ENCODE measurements at places on chromosomes 1 and 21.

- no peak for DNase-seq
Measured at GRCh38 chr1:100612540-100612939, 74.6 kb downstream of the GPR88 start.

DNA sequence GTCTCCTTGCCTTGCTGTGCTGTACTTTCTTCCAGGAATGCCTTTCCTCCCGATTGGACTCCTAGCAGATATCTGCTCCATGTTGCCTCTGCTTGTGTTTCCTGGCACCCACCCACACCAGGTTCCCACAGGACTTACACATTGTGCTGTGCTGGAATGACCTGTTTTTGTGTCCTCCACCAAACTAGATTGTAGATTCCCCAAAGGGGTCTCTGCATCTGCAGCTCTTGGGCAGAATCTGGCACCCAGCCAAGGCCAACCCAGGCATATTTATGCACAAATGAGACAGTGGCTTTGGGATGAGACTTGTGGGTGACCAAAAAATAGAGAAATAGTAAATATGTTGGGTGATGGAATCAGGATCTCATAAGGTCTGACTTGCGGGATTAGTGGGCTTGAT, 278.2 kb downstream of the RRAGC start:
- DNase-seq: no peak

DNA sequence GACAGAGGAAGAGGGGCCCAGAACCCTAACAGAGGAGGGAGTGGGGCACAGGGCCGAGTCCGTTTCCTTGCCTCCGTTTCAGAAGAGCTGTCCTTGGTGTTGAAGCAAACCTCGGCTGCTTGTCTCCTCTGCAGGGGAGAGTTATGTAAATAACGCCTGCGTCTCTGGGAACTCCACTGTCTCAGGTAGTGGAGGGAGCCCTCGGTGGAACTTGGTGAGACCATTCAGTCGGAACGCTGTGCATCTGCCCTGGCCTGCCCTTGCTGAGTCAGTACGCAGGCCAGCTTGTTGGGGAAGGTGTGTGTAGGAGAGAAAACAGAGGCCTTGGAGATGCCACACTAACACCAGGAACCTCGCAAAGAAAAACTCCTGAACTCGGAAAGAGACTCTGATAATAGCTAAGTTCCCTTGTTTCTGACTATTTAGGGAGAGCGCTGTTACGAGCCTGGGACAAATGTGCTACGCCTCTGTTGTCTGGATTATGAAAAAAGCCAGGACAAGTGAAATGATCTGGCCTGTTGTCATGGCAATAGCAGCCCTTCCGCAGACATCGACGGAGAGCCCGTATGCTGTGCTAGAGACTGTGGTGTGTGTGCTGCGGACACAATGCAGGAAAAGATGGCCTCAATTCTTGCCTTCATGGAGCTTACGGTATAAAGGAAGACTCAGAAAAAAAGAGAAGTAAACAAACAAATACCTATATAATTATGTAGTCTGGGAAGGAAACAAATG, 94.6 kb upstream of the AKT3 start:
- no peak for DNase-seq

DNA sequence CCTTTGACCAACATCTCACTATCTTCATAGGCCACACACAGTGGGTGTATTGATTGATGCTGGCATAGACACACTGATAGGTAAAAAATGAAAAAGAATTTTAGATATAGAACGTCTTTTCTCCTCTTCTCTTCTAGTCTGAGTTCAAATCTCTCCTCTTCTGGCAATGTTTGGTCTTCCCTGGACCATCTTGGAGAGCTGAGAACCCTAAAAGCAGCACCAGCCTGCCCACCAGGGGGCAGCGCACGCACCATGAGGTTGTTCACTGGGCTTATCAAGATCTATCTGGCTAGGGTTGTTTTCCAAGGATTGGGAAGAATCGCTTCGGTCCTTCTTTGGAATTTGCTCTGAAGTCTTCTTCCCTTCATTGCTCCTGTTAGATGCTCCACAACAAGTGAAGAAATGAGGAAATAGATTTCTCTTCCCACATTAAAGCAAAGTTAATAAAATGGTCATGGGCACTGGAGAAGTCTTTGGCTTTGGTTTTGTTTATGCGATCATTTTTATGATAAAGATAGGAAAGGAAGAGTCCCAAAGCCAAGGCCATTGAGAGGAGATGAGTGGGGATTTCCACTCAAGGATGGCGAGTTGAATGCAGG, 104.0 kb upstream of the OLIG2 start:
- DNase-seq: peak; percentile 40

GRCh38 chr1:18954270-18955071, 2.0 kb downstream of the IFFO2 start:
- no peak for DNase-seq

DNA sequence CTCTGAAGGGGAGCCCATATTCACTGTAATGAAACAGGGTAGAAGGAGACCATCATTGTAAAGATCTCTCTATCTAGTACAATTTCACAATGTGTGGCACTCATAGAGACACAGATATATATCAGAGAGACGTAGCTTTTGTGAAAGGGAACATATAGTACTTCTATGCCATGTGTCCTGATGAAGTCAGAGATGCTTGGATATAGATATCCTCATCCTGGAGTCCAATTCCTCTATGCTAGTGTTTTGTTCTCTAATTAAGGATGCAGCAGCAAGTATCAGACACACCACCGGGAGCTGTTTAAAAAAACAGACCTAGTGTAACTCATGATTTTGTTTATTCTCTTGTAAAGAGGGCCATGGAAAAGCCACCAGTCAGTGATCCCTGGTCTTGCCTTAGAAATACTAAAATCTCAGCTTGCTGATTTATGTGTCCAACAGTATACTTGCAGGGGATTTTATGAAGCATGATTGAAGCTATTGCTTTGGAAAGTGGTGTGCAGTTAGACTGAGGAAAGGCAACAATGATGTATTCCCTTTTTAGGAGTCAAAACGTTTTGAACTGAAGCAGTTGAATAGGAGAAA, 2.5 kb downstream of the NCAM2 start:
- DNase-seq: no peak

DNA sequence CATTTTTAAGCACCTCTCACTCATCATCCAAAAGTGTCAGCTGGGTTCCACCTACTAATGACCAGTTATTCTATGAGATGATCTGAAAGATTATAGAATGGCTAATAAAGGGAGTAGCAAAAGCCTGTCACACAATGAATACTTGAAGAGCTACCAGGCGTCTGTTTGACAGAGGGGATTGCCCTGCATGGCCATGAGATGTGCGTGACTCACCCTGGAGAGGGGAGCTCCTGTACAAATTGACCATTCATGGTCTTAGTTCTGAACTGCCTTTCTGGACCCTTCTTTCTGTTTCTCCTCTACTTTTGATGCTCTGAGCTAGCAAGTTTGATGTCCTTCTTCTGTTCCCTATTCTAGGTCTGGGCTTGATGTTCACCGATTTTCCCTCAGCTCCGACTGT, 85.2 kb upstream of the ABCD3 start:
- DNase-seq: no peak

DNA sequence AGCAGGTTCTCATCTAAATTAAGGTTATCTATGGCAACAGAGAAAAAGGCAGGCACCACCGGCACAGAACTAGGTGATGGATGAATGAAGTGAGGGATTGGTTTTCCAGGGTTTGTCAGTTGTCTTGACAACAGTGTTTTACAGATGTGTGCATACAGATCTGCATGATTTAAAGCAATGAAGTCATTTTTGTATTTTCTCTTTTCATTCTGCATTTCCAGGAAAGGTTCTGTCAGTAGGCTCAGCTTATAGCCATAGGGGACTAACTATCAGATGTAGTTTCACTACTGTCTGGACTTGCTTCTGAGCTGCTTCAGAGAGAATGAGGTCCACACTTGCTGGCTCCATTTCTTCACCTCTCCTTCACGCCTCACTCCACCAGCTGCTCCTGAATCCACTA, 98.2 kb upstream of the LMO4 start:
- DNase-seq: no peak

GRCh38 chr1:199083680-199084079, 444.8 kb downstream of the PTPRC start:
- no peak for DNase-seq

- no peak for DNase-seq
Measured at GRCh38 chr1:153394391-153394790, 3.5 kb upstream of the S100A8 start.

DNA sequence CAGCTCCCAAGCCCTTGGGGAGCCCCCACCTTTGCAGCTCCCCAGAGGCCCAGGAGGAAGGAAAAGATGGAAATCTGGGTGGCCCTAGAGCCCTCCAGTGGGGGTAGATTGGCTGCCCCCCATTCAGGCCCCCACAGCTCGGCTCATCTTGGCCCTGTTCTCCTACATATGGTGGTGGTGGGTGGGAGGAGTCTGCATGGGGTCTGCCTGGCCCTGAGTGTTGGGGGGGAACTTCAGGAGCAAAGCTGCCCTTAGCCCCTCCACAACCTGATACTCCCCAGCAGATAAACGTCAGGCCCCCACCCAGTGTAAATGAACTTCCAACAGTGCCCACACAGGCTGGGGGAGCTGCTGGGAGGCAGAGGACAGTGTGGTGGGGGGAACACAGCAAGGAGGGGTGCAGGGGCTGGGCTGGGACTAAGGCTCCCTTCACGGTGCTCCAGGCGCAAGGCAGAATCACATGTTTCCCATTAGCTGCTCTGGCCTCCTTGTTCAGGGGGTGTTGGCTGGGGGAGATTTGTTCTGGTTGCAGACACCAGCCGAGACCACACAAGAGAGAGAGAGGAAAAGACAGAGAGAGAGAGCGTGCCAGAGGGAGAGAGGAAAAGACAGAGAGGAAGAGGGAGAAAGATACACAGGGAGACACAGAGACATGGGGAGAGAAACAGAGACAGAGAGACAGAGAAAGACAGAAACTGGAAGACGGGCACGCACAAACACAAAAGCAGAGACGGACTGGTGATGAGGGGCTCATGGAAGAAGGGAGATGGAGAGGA, 42.6 kb downstream of the AHDC1 start:
- DNase-seq: no peak

GRCh38 chr1:110612060-110612745, 6.0 kb upstream of the KCNA2 start:
- no peak for DNase-seq

GRCh38 chr1:244280859-244281258, 170.8 kb downstream of the ADSS2 start:
- DNase-seq: no peak

- DNase-seq: no peak
Measured at GRCh38 chr1:31617218-31617915, at the start of gene HCRTR1. HCRTR1 (plus strand) TSS chr1:31617689; CDS start chr1:31619193, 1,504 bp downstream.

GRCh38 chr1:204227351-204227750, 13.6 kb upstream of the GOLT1A start:
- DNase-seq: no peak

DNA sequence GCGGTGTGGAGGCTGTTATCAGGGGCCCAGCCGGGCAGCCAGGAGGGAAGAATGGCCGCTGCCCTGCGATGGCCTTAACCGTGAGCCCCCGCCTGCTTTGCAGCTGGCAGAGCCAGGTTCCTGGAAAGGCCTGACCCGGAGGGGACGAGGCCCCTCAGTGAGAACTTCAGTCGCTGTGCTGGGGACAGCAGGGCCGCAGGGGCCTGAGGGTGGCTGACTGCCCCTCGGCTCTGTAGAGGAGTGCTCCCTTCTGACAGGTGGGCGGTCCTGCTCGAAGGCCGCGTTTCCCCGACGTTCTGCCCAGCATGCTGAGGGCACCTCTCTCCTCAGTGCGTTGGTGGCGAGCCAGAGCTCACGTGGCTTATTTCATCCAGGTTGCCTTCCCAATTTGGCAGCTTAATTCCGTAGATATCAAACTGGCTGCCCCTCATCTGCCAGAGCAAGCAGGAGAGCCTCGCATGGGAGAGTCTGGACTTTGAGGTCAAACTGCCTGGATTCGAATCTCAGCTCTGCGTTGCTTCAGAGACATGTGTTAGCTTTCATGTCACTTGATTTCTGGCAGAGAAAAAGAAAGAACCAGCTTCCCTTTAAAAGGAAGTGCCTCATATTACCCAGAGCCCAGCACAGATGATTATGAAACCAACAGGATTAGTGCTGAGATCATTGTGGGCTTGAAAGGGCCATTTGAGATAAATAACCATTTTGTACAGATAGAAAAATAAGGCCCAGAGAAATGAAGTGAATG, 239.8 kb downstream of the SDCCAG8 start:
- DNase-seq: no peak

GRCh38 chr1:234827181-234827580, 217.2 kb upstream of the IRF2BP2 start:
- DNase-seq: no peak

- DNase-seq: no peak
Measured at GRCh38 chr1:210434223-210434622, 105.5 kb downstream of the HHAT start.

GRCh38 chr21:41943851-41944250, 10.0 kb downstream of the C2CD2 start:
- DNase-seq: no peak

GRCh38 chr1:42824481-42825035, 7.4 kb upstream of the SVBP start:
- DNase-seq: no peak

DNA sequence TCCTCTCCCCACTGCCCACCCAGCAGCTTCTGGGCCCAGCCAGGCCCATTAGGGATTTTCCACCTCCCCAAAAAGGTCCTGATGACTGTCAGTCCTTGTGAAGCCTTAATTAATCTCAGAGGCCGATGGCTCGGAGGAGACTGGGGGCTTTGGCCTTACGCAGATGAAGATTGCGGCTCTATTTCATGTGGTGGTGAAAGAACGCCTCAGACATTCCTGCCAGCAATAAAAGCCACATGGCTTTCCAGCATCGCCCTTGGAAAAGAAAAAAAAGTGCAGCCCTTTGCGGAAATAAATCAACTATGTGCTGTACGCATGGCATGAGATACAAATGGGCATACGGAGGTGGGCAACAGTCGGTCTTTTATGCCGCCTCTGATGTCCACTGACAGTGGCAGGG, 6.6 kb upstream of the RUNX3 start:
- DNase-seq: no peak
